ENCODE measurements at places on chromosomes 2 and 18.

GRCh38 chr2:97995026-97995733 is 568 bp downstream of the TMEM131 start:
- peak; percentile 66 for DNase-seq

DNA sequence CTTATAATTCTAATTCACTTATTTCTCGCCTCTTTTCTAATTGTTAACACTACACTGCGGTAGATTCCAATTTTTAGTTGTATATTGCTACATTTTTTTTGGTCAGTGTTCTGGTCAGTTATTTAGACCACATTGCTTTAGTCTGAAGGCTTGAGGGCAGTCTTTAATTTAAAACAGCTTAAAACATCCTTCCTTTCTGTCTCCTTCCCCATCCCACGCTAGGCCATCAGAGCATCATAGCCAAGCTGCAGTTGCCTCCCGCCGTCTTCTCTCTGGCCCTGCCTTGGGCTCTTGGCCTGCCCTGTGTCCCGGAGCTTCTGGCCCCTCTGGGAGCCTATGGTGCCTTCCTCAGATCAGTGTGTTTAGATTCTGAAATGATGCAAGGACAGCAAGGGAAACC is 52.6 kb upstream of the GLI2 start:
- DNase-seq, result no peak

GRCh38 chr2:55768991-55769390 is 75.3 kb upstream of the PNPT1 start:
- DNase-seq, result no peak

GRCh38 chr2:143680885-143681405 is 551.7 kb downstream of the ARHGAP15 start:
- DNase-seq, result no peak

GRCh38 chr2:20992201-20992711 is 51.6 kb downstream of the APOB start:
- no peak for DNase-seq

GRCh38 chr2:54103454-54104314 is 11.7 kb upstream of the ACYP2 start:
- peak; percentile 11 for DNase-seq

DNA sequence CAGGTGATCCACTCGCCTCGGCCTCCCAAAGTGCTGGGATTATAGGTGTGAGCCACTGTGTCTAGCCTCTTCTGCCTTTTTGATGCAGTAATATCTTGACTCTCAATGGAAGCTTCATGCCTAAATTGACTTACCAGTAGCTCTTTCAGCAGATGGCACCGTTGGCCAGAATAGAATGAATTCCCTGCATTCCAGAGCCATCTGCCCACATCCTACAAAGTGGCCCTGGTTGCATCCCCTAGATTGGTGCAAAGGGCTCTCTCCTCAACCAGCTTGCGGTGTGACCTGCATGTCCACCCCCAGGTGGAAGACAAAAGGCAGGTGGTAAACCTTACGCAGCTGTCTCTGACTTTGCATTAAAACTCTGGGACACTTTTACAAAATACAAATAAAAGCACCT is 4.4 kb upstream of the PARD6G start:
- no peak for DNase-seq

All from T-helper 2 cell treated with Interferon-gamma antibody and Interleukin-4, amounts not matched to agents 5 μg/mL and 100 μg/mL, for 36 hours (primary cell).